ENCODE measurements at places on chromosomes 2 and 18.

- DNase-seq, result no peak
These were observed 380.6 kb downstream of the TSN start for GRCh38 chr2:122136056-122136455.

DNA sequence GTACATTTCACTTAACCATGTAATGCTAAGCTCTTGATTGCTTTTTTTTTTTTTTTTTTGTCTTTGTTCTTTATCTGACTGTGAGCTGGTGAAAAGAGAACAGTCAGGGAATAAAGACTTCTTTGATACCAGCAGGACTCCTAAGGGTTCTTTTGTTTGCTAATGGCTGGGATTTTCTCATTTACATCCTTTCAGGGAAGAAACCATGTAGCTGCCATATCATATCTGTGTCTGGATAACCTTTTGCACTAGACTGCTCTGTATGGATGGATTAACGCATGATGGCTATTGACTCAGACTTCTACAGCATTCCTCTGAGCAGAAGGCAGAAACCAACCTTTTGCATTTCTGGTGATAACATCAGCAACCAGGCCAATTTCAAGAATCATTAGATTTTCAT, 504.0 kb downstream of the LRRTM4 start:
- DNase-seq, result no peak

- no peak for DNase-seq
These were observed 11.5 kb downstream of the GEN1 start for GRCh38 chr2:17765398-17765797.

GRCh38 chr18:67776929-67777328, 260.4 kb upstream of the DSEL start:
- no peak for DNase-seq

DNA sequence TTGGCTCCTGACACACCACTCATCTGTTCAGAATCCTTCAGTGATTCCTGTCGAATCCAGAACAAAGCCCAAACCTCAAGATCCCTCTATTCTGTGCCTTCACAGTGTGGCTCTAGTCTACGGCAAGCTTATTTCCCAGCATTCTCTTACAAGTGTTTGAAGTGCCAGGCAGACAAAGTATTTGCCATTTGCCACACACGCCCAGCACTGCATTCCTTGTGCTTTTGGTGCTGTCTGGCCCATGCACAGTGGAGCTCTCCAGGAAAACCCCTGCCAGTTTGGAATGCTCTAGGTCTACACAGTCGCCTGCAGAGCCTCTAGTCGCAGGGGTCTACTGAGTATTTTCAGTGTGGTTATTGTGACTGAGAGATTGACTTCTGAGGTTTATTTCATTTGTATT, 258.6 kb upstream of the RAB12 start:
- no peak for DNase-seq

DNA sequence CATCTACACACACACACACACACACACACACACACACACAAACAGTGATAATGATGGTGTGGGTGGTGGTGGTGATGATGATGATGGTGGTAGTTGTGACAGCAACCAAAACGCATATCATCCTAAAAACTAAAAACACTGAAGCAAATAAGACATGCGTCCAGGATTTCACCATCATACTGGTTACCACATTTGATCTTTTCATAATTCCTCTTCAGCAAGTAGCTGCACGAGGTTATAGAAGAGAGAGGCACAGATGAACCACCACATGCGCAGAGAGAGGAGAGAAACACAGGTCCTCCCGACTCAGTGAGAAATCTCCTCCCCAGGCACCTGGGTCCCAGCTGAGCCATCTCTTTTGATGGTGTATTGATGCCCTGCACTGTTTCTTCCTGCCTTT, 393.3 kb downstream of the METTL4 start:
- no peak for DNase-seq

DNA sequence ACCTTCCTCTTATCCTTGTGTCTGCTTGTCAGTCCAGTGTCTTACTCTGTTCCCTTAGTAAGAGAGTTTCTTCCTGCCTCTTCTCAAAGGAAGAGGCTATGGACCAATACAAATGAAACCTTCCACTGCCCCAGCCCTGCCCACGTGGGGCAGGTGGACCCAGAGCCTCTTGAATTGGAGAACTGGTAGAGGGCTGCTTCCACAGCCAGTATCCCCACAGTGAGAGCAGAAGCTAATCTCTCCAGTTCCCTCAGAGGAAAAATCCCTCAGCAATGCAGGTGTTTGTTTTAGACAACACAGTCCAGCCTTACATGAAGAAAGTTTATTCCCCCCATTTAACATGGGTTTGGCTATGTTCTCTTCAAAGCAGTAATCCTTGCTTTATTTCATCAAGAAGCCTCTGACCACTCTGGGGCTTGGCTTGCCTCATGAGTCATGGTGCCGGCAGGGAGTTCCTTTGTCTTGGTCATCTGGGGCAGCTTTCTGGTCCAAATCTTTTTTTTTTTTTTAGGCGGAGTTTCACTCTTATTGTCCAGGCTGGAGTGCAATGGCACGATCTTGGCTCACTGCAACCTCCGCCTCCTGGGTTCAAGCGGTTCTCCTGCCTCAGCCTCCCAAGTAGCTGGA, 6.5 kb upstream of the CYBRD1 start:
- DNase-seq, result no peak

DNA sequence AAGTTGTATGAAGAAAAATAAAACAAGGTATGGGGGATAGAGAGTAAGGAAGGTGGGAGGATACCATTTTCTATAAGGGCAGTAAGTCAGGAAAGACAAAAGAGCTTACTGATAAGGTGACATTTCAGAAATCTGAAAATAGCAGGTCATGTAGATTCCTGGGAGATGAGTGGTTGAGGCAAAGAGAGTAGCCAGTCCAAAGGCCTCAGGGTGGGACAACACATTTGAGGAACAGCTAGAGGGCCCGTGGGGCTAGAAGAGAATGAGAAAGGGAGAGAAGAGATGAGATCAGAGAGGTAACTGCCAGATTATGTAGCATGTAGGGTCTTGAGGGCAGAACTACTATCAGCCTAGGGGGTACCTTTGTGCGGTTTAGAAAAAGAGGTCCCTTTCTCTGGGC, 2.9 kb downstream of the CLHC1 start:
- DNase-seq, result no peak

DNA sequence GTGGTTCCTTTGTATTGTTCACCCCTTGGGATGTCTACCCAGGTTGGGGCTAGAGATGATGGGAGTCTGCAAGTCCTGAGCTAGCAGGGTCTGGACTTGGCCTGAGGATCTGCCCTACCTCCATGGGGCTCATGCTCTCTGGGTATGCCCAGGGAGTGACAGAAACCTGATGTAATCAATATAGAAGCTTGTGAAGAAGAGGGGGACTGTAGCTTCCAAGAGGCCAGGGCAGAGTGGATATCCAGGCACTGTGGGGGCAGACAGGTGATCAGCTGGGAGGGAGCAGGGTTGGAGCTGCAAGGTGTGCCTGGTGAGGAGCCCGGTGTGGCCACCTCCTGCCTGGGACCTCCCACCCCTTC, 164.2 kb downstream of the CTIF start:
- no peak for DNase-seq

- no peak for DNase-seq
These were observed 42.0 kb downstream of the CROCC2 start for GRCh38 chr2:240948086-240948485.

DNA sequence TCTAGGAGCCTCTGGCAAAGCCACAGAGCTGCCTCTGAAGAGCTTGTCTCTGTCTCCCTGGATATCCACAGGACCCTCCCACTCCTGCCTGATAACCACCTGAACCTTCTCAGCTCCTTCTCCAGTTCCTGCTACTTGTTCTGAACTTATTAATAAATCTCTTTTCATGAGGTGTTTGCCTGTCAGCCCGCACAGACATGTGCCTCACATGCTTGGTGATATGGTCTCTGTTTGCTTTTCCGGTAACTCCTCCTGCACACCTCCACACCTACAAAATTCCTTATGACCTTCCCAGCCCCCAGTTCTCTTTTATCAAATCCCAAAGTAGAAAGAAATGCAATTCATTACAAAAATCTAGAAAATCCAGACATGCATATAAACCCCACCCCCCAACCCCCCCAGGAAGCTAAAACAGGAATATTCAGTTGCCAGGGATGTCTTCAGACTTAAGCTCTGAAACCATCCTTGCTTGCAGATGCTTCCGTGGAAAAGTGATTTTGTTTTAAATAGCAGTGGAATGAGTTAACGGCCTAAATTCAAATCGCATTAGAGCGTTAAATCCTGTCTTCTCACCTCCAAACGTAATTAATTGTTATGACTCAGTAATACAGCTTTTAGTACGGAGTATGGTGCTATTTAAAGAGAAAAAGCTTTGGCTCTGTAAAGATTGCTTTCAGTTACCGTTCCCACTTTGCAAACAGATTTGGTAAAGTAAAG, 2.1 kb upstream of the PID1 start:
- no peak for DNase-seq

DNA sequence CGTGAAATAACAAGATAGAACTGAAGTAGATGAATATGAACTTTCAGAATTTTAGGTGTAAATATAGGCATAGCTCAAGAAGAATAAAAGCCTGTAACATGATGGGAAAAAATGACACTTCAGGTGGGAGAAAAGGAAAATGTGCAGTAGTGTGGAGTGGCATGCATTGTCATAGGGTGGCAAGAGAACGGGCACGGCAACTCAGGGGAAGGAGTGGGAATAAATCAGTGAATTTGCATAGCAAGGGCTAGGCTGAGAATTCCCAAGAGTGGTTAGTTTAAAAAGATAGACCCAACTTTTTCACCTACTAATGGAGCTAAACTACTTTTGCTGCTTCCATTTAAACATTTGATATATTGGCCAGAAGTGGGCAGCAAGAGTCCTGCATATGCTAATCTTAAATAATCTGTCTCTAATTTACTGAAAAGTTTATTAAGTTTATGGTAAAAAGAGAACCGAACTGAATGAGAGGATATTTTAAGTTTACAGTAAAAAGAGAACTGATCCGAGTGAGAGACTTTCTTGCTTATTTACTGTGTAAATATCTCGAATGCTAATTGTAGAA, 228.1 kb downstream of the CTNNA2 start:
- no peak for DNase-seq

- no peak for DNase-seq
These were observed 85.4 kb upstream of the ZNF516 start for GRCh38 chr18:76580288-76580962.

GRCh38 chr2:11750422-11750821, 4.0 kb downstream of the LPIN1 start:
- no peak for DNase-seq

DNA sequence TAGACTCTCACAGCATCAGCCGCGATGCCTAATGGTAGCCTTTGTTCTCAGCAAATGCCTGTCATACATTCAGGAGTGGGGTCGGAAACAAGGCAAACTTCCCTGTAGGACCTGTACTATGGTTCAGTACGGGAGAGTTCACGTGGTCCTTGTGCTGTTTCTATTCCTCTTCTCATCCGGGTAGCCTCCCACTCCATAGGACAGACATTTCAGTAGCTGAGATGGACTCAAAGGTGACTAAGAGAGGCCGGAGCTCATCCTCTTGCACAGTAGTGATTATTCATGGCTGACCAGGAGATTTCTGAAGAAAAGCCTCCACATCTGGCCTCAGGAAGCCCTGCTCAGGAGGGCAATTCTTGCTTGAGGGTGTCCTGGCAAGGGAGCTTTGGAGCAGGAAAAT, 117.8 kb upstream of the SPRED2 start:
- no peak for DNase-seq
